ENCODE measurements at places on chromosomes 12 and 14.

- DNase-seq, result no peak
Observed at GRCh38 chr12:92365836-92366235, 220.2 kb upstream of the BTG1 start.

GRCh38 chr12:810671-811415, 58.5 kb downstream of the WNK1 start:
- DNase-seq, result no peak

GRCh38 chr12:106308611-106309010, 6.1 kb downstream of the TCP11L2 start:
- DNase-seq, result no peak

DNA sequence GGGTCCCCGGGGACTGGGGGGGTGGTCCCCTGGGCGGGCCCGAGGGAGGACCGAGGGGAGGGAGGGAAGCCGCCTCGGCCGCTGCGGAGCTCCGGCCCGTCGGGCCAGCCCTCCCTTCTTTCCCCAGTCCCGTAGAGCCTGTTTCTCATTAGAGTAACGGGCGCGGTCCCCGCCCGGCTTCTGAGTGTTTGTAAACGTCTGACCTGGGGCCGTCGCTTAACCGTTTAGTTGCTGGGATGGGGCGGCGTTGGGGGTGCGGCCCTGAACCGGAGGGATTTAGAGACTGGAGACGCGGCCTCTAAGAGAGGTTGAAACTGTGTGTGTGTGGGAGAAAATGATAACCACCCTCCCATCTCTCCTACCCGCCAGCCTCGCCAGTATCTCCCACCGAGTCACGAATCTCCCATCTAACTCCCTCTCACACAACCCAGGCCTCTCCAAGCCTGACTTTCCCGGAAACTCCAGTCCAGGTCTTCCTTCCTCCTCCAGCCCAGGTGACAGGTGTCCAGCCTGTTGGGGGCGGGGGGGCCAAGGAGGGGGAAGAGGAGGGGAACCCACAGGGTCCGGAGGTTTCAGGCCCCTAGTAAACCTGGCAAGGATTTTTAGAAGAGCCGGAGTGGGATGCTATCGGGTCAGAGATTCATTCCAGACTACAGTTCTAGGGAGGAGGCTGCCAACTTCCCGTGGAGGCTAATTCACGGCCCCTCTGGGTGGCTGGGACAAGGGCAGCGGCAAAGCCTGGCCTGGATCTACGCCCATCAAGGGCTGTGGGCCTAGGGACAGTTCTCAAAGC, 1.1 kb upstream of the NFATC4 start:
- no peak for DNase-seq

DNA sequence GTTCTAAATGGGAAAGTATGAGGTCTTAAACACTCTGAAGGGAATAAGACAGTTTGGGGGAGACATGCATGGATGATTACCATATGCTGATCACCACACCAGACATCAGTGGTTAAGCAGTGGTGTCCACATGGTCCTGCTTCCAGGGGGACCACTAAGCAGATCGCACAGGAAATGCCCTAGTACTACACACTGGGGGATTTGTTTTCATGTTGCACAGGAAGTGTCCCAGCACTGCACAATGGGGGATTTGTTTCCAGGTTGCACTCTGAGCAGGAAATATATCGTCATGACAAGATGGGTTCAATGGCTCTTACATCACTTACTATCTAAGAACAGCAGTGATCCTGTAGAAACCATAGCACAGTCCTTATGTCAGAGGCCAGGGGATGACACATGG, 245.5 kb downstream of the BCL11B start:
- DNase-seq, result no peak

DNA sequence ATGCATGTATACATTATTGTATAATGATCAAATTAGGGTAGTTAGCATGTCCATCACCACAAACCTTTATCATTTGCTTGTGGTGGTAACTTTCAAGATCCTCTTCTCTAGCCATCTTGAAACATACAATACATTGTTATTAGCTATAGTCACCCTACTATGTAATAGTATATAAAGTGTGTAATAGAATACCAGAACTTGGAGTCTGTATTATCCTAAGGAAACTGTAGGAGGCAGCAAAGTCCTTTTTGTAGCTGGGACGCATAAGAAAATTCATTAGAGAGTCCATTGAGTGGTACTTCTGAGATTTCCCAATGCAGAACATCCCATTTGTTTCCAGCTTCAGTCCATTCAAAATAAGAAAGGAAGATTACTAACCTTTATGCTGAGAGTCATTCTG, 325.9 kb upstream of the LRFN5 start:
- DNase-seq, result no peak

DNA sequence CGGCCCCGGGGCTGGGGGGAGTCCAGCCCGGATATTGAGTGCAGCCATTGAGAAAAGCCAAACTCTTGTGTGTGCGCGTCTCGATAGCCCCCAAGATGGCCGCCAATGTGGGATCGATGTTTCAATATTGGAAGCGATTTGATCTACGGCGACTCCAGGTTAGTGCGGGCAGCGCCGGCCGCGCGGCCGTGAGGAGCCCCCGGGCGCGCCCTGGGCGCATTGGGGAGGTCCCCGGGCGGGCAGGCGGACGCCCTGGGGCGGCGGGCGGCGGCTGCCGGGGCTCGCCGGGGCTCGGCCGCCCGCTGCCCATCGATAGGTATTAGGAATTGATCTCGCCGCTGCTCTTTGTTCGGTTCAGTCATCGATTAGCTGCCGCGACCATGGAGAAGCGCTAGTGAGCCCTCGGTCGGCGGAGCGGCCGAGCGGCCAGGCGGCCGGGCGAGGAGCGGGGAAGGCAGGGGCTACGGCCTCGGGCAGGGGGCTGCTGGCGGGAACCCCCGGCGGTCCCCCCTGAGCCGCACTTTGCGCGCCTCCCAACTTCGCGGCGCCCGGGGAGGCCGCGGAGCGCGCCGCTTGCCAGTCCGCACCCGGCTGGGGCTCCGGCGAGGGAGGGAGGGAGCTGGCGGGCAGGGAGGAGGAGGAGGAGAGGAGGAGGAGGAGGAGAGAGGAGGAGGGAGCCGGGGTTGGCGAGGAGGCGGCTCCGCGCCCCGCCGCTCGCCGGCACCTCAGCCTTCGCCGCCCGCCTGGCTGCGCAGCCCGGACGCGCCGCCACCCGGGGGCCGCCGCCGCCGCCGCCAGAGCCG, 113.9 kb upstream of the MYL2 start:
- DNase-seq, result no peak

- no peak for DNase-seq
Observed at GRCh38 chr12:132631666-132632065, 13.1 kb downstream of the P2RX2 start.

Measured in stimulated activated CD4-positive, alpha-beta T cell treated with anti-CD3 and anti-CD28 coated beads, Interleukin-15, amount 100 ng/mL, for 1 hour (primary cell).